ENCODE measurements at places on chromosomes 3 and 15. TPM values are rescaled to one million over a fixed set of nuclear protein-coding genes. Genes with fewer than 3 reads are reported as not detected.

- no peak for DNase-seq
These were observed 123.3 kb downstream of the GABRG3 start for GRCh38 chr15:27094235-27094634.

DNA sequence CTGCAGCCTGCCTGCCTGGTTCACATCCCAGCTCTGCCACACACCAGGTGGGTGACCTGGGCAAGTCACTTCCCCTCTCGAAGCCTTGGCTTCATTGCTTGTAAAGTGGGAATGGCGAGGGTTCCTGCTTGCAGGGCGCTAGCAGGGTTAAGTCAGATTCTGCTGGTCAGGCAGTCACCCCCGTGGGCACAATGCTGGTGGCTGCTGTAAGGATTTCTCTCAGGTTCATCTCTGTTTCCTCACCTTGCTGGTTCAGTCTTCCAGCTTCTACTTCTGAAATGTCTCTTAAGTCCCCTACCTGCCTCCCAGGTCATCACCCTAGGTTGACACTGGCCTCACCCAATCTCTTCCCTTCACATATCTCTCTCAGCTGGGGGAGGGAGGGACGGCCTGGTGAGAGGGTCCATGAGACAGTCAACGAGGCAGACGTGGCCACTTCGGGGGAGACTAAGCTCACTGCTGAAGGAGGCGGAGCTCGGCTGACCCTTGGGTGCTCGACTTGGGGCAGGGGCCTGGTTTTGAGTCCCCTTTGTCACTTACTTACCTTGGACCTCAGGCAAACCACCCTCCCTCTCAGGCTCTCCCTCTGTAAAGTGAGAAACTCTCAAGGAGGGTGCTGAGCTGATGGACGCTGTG lies 11.5 kb downstream of the CTSH start:
- DNase-seq: no peak

- DNase-seq: no peak
These were observed 64.0 kb upstream of the NR2F2 start for GRCh38 chr15:96266456-96266855.

CYP8B1 gene
- not detected for total RNA-seq

HRG gene
- not detected for total RNA-seq

SNRK gene
- total RNA-seq: 12.5 TPM

A4GNT gene
- total RNA-seq: not detected

SMCO1 gene
- not detected for total RNA-seq

- no peak for DNase-seq
These were observed 63.1 kb upstream of the TSEN2 start for GRCh38 chr3:12421132-12421531.

All from LHCN-M2 (cell line).